IMR-90 (cell line): ENCODE measurements at places on chromosomes 4 and X.
A peak's percentile ranks its signal among the peaks of the same experiment; 100 is the strongest.

GRCh38 chr4:123804196-123804721 lies 407.7 kb downstream of the SPRY1 start:
- DNase-seq, result no peak

GRCh38 chr4:36037127-36037526 lies 207.2 kb downstream of the ARAP2 start:
- no peak for DNase-seq

- DNase-seq, result no peak
These were observed 1651.9 kb downstream of the C4orf33 start for GRCh38 chr4:130747842-130748241.

- DNase-seq, result no peak
These were observed 123.8 kb upstream of the DDIT4L start for GRCh38 chr4:100314057-100314456.

GRCh38 chrX:41381685-41382084 lies 47.7 kb downstream of the DDX3X start:
- DNase-seq, result peak; percentile 90

DNA sequence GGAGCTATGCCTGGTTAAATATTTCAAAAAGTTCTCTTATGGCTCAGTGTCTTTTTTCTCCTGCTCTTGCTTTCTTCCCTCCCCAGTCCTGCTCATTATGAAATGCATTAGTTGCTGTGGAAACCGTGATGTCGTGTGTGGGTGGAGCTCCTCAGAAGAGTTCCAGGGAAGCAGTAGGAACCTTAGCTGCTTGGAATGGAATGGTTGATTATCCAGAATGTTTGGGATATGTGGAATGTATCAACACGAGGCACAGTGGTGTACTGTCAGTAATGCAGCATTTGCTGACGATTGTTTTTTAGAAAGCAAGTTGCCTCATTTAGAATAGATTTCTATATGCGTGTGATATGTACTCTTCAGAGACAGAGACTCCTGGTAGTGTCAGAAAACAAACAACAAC lies 333.2 kb downstream of the ARHGAP10 start:
- DNase-seq, result peak; percentile 90

DNA sequence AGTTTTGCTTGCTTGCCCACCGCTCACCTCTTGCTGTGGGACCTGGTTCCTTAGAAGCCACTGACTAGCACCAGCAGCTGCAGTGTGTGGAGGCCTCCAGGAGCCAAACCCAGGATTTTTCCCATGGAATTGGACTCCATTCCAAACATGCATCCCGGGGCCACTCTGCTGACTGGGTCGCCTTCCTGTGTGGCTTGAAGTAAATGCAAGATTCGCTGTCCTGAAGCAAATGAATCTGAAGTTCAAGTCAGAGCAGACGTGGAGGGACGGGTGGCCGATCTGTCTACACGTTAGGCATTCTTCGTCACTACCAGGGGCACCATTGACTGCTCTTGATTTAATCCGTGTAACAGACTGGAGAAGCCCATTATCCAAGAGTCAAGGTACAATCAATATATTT lies 109.0 kb downstream of the SHOX start:
- no peak for DNase-seq

DNA sequence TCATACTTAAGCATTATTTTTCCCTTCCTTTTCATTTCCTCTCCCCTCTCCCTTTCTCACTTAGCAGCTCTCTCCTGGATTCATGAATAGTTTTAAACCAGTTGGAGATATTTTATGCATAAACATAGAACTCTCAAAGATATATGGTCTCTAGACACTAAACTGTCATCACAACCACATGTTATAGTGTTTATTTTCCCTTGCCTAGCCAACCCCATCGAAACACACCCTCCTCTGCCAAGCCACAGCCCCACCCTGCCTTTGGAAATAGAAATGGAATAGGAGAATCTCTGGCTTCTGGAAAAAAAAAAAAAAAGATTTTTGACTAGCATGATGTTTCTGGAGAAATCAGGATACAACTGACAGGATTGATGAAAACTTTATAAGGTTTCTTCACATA lies 64.8 kb upstream of the RBPJ start:
- DNase-seq, result peak; percentile 33

- DNase-seq, result peak; percentile 37
These were observed 183.7 kb downstream of the SPATA18 start for GRCh38 chr4:52234561-52235440.

- no peak for DNase-seq
These were observed 10.5 kb downstream of the USP11 start for GRCh38 chrX:47243351-47243750.

- peak; percentile 91 for DNase-seq
These were observed 18.6 kb downstream of the ACSL4 start for GRCh38 chrX:109714340-109714958.

DNA sequence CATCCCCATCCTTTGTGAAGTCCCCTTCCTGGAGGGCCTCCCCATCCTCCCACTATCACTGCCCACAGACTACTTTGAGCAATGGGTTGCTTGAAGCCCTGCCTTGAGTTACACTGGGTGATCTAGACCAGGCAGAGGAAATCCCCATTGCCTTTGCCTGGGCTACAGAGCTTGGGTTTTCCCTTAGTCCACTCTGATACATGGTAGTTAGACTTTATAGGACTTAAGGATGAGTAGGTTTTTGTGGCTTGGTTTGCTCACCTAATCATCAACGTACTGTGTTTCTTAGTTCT lies 56.6 kb downstream of the TMEM131L start:
- no peak for DNase-seq
